ENCODE measurements at places on chromosomes 1 and 21.

DNA sequence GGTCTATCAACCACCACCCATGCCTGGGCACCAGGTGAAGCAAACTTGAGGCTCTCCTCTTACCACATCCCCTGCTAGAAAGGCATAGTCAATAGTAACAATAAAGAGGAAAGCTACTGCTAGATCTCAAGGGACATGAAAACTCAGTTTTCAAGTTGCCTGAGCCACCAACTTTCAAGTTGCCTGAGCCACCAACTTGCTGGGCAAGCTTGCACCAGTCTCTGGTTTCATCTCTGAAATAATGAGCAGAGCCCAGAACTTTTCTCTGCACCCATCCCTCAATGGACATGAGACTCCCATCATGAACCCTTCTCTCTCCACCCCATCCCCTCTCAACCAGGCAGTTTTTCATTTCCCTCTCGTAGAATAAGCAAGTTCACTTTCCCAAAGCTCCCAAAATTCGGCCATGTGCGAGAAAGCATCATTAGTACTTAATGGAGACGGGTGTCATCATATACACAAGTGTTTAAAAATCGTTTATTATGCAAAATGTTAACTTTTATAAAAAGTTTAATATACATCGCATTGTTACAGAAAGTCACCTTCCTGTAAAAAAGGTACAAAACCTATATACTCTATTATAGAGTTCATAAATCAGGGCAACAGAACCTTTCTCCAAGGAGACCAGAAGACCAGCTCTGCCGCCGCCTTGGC is 1.7 kb downstream of the ID3 start:
- no peak for DNase-seq

GRCh38 chr1:185645686-185646085 is 88.5 kb upstream of the HMCN1 start:
- no peak for DNase-seq

- no peak for DNase-seq
Observed at GRCh38 chr1:231284441-231284840, 43.4 kb downstream of the GNPAT start.

- DNase-seq: no peak
Observed at GRCh38 chr1:26530895-26531598, 1.5 kb downstream of the RPS6KA1 start.

DNA sequence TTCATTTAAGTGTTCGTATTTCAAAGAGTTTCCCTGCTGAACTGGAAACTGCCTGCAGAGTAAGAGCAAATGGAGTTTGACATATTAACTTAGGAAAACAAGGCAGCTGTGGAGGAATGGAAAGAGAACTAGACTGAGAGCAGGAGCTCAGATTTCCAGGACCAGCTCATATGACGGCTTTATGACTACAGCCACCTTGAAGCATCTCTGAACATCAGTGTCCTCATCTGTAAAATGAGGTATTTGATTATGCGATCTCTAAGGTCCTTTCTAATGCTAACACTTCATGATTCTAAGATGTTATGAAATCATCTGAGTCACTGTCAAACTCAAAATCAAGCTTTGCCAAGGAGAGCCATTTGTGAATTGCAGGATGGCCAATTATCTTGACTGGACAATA is 112.3 kb downstream of the PRRX1 start:
- DNase-seq: no peak

DNA sequence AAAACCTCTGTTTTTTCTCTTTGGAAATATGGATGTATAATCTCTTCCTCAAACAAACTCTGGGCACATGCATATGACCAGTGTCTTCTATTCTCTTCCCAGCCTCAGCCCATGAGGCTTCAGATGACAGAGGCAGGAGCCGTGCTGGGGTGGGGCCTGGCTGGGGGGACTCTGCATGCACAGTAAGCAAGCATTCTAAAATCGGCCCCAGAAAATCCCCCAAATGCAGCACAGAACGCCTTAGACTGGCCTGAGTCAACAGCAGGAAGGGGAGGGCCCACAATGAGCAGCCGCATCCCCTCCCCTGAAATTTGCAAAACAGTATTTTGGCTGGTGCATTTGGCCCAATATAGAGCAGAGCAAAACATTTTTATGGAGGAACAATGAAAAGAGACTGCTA is 47.8 kb downstream of the ITPKB start:
- DNase-seq: no peak

- no peak for DNase-seq
Observed at GRCh38 chr1:234875953-234876855, 252.4 kb downstream of the TOMM20 start.

DNA sequence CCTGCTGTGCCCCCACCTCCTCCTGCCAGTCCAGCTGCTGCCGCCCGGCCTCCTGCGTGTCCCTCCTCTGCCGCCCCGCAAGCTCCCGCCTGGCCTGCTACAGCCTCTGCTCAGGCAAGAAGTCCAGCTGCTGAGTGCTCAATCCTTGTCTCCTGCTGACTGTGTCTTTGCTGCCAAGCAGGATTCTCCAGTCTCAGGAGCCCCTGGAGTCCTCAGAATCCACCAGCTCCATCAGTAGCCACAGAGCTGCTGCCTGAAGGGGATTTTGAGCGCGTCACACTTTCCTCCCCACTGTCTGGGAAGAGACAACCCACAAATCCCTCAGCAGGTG is 973 bp downstream of the KRTAP10-11 start:
- no peak for DNase-seq

GRCh38 chr1:40302475-40302874 is 14.6 kb downstream of the COL9A2 start:
- no peak for DNase-seq

DNA sequence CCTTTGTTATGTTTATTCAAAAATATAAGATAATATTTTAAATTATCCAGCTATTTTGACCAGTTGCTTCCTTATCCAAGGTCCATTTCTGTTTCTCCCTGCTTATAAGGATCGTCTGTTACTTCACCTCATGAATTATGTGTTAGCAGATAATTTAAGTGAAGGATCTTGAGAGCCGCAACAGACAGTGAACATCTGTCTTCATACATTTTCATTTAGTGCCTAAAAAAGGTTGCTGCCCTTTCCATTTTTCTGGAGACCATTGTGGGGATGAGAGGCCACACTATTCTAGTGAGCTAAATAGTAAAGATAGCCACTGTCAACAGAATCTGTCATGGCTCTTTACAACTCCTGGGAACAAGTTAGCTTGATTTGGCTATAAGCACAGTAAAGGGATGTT is 154.0 kb downstream of the CLEC20A start:
- no peak for DNase-seq

DNA sequence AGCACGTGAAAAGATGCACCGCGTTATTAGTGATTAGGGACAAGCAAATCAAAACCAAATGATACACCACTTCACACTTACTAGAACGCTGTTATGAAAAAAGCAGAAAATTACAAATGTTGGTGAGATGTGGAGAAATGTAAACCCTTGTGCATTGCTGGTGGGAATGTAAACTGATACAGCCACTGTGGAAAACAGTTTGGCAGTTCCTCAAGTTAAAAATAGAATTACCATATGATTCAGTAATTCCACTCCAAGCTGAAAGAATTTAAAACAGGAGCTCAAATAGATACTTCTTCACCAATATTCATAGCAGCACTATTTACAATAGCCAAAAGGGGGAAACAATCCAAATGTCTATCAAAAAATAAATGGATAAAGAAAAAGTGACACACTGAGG is 10.3 kb upstream of the EVI5 start:
- no peak for DNase-seq

DNA sequence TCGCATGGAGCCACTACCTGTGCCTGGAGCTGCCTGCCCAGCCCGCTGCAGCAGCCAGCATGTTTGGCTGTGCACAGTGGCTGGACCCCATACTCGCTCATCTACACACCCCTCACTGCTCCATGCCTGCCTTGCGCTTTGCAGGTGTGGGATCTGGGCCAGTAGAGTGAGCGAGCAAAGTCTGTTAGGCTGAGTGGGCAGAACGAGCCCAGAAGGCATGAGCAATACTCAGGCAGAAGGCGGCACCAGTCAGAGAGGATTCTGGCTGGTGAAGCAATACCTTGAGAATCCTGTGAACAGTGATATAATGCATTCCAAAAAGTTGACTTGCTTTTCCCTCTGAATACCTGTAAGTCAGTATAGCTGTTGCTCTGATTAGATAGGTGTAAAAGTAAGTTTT is 816.4 kb downstream of the KCNT2 start:
- no peak for DNase-seq

- DNase-seq: no peak
Observed at GRCh38 chr1:173823781-173824314, 625 bp upstream of the DARS2 start.

DNA sequence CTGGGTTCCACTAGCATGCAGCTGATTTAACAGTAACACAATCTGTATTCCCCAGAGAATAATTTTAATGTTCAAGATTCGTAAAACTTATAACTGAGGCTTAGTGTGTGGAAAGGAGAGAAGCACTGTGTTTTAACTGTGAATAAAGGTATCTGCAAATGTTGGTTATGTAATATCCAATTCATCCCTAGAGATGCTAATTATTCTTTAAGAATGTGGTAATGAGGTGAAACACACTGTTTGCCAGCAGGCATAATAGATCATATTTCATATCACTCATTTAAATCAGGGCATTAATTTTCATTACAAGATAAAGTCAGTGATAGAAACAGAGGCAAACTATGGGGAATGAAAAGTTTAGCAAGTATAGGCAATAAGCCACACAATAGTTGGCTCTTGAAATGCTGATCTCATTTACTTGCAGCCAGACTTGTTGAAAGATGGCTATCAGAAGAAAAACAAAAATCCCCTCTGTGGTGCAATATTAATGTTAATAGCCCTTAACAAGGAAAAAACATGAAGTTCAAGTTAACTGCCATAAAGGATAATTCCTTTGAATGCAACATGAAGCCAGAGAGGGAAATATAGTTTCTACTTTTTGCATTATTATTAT is 33.4 kb downstream of the HMCN1 start:
- DNase-seq: no peak

DNA sequence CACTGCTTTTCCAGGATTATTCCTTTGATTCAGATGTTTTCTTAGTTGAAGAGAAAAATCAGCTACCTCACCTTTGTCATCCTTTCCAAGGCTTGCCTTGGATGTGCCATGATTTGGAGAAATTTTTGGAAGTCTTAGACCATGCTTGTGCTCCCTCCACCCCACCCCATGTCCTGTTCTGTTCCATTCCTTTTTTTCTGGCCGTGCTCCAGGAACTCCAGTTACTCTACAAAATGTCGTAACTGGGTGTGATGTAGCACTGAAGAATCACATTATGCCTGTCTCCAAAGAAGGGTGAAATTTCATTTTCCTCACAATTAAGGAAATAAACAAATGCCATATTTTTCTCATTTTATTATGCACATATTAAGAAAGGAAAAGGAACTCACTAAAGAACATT is 217.8 kb upstream of the ZRANB2 start:
- no peak for DNase-seq

DNA sequence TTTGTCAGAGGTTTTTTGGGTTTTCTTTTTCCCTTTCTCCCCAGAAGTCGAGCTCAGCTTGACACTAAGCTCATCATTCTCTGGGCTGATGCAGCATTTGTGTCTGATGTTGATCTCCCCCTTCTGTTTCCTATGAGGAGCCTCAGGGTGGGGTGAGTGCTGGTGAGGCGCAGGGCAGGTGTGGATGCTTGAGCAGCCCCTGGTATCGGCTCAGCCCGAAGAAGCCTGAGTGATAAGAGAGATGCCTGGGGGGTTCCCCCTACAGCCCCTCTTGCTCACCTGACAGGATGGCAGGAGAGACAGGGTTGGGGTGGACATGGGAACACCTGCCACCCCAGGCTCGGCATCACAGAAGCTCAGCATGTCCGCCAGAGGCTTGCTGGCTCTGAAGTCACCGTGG is 239.0 kb downstream of the RHOU start:
- DNase-seq: no peak

GRCh38 chr1:206834711-206835110 is 30.7 kb upstream of the IL20 start:
- DNase-seq: no peak

GRCh38 chr1:229349463-229350385 is 6.9 kb upstream of the CCSAP start:
- DNase-seq: no peak

GRCh38 chr1:44808938-44809917 is 905 bp downstream of the BTBD19 start:
- DNase-seq: no peak

GRCh38 chr1:75908717-75909152 is 23.5 kb downstream of the ASB17 start:
- DNase-seq: no peak

DNA sequence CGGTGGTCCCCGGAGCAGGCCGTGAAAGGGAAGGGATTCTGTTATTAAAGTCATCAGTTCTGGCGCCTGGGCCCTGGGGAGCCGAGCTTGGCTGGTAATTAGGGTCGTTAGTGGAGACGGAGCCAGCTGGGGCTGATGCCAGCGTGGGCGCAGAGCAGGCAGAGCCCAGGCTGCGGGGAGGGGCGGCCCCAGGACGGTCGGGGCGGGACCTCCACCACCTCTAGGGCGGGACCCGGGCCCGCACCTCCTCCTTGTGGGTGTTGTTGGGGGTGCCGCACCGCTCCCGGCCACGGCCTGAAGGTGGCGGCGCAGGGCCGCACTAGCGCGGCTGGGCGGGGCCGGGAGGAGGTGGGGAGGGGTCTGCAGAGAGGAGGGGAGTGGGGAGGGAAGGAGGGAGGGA is 470.6 kb downstream of the PTPRU start:
- peak; percentile 47 for DNase-seq
